Smooth muscle cell of trachea (primary cell): ENCODE measurements at places on chromosomes 16 and 17. TPM values are rescaled to one million over a fixed set of nuclear protein-coding genes. Genes with fewer than 3 reads are reported as not detected.

Gene HBZ
- total RNA-seq = not detected in 2 replicates

Gene CDH15
- total RNA-seq = 0.29 and 0.66 TPM in 2 replicates

Gene TNS4
- total RNA-seq = under 0.01 TPM in 1 of 2 replicates, not detected in the other

Gene TP53TG3B
- total RNA-seq = not detected in 2 replicates

Gene LGALS9
- total RNA-seq = 0.99 TPM in 1 of 2 replicates, not detected in the other

Gene GPR142
- 1.3 TPM in 1 of 2 replicates, not detected in the other for total RNA-seq

Gene CNGB1
- not detected in 2 replicates for total RNA-seq

Gene SEZ6L2
- total RNA-seq = 4.1 and 21.5 TPM in 2 replicates

Gene TEX19
- total RNA-seq = not detected in 2 replicates

Gene GUCY2D
- total RNA-seq = 0.17 TPM in 1 of 2 replicates, not detected in the other

Gene TBC1D26
- under 0.01 TPM in 1 of 2 replicates, not detected in the other for total RNA-seq

Gene KRTAP4-5
- total RNA-seq = not detected in 2 replicates

Gene ADAD2
- total RNA-seq = not detected in 2 replicates

Gene HYDIN
- total RNA-seq = 0.15 and 1.8 TPM in 2 replicates

Gene NPIPB6
- total RNA-seq = 1.3 and 6.1 TPM in 2 replicates

Gene AP1G1
- 76.6 and 78.1 TPM in 2 replicates for total RNA-seq

Gene CCL7
- 1.7 TPM in 1 of 2 replicates, not detected in the other for total RNA-seq

Gene AANAT
- 0.17 TPM in 1 of 2 replicates, not detected in the other for total RNA-seq

Gene KRT36
- not detected in 2 replicates for total RNA-seq

Gene SLC4A1
- not detected in 2 replicates for total RNA-seq

Gene CDH16
- total RNA-seq = under 0.01 and 0.17 TPM in 2 replicates

Gene DNAH9
- not detected in 2 replicates for total RNA-seq

Gene TNFRSF13B
- total RNA-seq = not detected in 2 replicates

Gene KREMEN2
- 0.17 TPM in 1 of 2 replicates, not detected in the other for total RNA-seq

Gene PLK1
- 4.6 and 27.1 TPM in 2 replicates for total RNA-seq

Gene SLC52A1
- total RNA-seq = under 0.01 TPM in 1 of 2 replicates, not detected in the other
